ENCODE measurements at places on chromosomes 6 and 20. TPM values are rescaled to one million over a fixed set of nuclear protein-coding genes. Genes with fewer than 3 reads are reported as not detected.

Gene SENP6
- 93.5 TPM for total RNA-seq

Gene OXT
- total RNA-seq = not detected

Gene LTV1
- 16.2 TPM for total RNA-seq

Gene HLA-DRB1
- total RNA-seq = 44.2 TPM

Gene ARG1
- not detected for total RNA-seq

Gene SAPCD1
- 2.0 TPM for total RNA-seq

Gene DOP1A
- 27.5 TPM for total RNA-seq

Gene STMN3
- 11.8 TPM for total RNA-seq

Gene BMP5
- 1.3 TPM for total RNA-seq

DNA sequence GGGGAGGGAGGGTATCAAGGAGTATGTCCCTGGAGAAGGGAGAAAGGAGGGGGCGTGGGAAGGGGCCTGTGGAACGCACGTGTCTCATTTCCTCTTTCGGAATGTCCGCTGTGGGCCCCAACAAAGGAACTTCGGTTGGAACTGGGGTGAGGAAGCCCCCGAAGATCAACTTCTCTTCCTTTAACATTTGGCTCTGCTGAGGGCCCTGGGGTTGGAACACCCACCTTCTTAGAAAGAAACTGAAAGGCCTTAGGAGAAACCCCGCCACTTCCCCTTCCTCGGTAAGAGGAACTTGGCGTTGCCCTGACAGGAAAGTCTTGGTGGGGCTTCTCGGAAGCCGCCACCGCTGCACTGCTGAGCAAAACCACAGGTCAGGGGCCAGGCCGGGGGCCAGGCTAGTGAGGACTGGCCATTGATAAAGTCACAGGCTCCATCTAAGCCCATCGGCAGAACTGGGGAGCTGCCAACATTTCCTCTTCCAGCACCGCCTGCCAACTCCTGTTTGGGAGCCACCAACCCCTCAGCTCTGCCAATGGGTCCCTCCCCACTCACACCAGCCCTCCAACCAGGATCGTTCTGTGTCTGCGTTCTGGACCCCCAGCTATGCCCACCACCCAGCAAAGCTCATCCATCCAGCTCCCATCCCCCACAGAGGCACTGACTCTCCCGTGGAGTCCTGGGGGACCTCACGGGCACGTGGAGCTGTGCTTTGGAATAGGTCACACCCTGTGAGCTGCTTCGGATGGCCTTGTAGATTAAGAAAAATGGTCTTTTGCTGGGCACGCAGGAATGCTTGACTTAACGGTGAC is 44.8 kb downstream of the FGD2 start:
- no peak for DNase-seq
- H3K27ac ChIP-seq = no peak overlapping the region
- no peak overlapping the region for H3K4me3 ChIP-seq
- H3K36me3 ChIP-seq = no peaks in the 10 kb centered on the region

- H3K27me3 ChIP-seq = no peaks in the 10 kb centered on the region
- no peaks in the 10 kb centered on the region for H3K36me3 ChIP-seq
- H3K27ac ChIP-seq = no peak overlapping the region
- no peak overlapping the region for H3K4me3 ChIP-seq
- no peak for DNase-seq
Observed at GRCh38 chr6:15020119-15020770, 225.6 kb upstream of the JARID2 start.

DNA sequence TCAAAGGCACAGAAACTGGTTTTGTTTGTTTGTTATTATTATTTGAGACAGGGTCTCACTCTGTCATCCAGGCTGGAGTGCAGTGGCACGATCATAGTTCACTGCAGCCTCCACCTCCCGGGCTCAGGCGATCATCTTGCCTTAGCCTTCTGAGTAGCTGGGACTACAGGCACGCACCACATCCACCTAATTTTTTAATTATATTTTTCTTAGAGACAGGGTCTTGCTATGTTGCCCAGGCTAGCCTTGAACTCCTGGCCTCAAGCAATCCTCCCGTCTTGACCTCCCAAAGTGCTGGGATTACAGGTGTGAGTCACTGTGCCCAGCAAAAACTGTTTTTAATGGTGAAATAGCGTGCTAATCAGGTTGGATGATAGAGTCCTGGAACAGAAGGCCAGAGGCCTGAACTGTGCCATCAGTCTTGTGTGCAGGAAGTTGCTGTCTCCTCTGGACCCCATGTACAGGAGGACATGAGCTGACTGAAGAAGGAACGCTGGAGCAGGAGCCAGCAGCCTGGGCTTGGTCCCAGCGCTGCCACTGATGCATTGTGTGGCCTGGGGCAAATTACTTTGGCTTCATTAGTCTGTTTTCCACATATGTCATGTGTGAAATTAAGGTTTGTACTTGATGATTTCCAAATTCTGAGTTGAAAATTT is 4.9 kb downstream of the TM9SF4 start:
- H3K27ac ChIP-seq = peak overlapping the region; percentile 2
- no peak overlapping the region for H3K4me3 ChIP-seq
- H3K27me3 ChIP-seq = no peaks in the 10 kb centered on the region
- H3K36me3 ChIP-seq = no peaks in the 10 kb centered on the region
- no peaks in the 10 kb centered on the region for H3K4me1 ChIP-seq

- no peaks in the 10 kb centered on the region for H3K27me3 ChIP-seq
- DNase-seq = no peak
- no peaks in the 10 kb centered on the region for H3K4me1 ChIP-seq
- no peak overlapping the region for H3K27ac ChIP-seq
Observed at GRCh38 chr6:161272635-161273273, 1.1 kb downstream of the AGPAT4 start.

DNA sequence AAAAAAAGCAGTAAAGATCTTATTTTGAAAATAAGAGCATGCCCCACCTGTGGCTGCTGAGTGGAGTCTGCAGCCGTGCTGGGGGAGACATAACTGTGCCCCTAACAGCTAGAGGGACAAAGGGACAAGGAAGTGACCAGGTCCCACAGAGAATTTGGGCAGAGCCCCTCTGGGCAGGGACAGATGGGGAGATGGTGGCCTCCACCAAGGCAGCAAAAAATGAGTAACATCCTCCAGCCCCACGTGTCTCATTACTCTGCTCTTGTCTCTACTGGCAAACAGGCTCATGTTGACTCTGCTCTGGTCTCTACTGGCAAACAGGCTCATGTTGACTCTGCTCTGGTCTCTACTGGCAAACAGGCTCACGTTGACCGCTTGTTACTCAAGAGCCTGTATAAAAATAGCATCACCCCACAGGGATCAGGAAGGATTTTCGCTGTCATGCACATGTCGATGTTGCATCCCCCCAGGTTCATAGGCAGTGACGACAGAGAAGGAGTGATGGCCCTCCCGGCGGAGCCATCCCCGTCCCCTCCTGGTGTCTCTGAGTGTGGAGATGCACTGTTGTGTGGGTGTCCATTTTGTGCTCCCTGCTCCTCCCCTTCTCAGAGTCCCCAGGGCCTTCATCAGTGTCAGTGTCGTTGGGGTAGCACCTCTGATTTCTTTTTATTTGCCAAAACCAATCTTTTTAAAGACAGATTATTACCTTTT is 17.3 kb upstream of the PCMTD2 start:
- no peaks in the 10 kb centered on the region for H3K4me1 ChIP-seq
- H3K4me3 ChIP-seq = no peak overlapping the region
- H3K36me3 ChIP-seq = no peaks in the 10 kb centered on the region
- H3K27ac ChIP-seq = no peak overlapping the region
- H3K27me3 ChIP-seq = no peaks in the 10 kb centered on the region

GRCh38 chr20:17818187-17818586 is 118.4 kb downstream of the BANF2 start:
- no peaks in the 10 kb centered on the region for H3K27me3 ChIP-seq
- DNase-seq = no peak
- no peak overlapping the region for H3K4me3 ChIP-seq
- H3K36me3 ChIP-seq = no peaks in the 10 kb centered on the region
- H3K27ac ChIP-seq = no peak overlapping the region

GRCh38 chr20:49558826-49559225 is 9.1 kb downstream of the PTGIS start:
- no peak for DNase-seq
- no peaks in the 10 kb centered on the region for H3K4me1 ChIP-seq
- no peaks in the 10 kb centered on the region for H3K27me3 ChIP-seq
- peak overlapping the region; percentile 65 for H3K27ac ChIP-seq
- H3K4me3 ChIP-seq = no peak overlapping the region
- no peaks in the 10 kb centered on the region for H3K36me3 ChIP-seq

- H3K4me3 ChIP-seq = no peak overlapping the region
- no peak for DNase-seq
- no peaks in the 10 kb centered on the region for H3K27me3 ChIP-seq
- no peaks in the 10 kb centered on the region for H3K36me3 ChIP-seq
- no peak overlapping the region for H3K27ac ChIP-seq
Observed at GRCh38 chr6:116078522-116078921, 17.8 kb upstream of the FRK start.

DNA sequence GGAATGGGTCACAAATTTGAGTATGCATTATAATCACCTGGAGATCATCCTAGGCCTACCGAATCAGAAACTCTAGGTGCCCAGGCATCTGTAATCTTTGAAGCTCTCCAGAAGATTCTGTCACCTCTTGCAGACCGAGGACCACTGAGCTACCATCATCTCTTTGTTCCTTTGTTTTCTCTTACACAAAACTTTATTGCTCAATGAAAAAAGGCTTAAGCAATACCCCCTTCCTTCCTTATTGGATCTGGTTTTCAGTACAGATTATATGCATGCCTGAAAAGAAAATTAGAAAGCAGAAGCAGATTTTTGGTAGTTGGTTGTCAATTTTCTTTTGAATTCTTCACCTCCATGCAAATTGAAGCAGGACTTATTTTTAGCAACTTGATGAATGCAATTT is 31.3 kb downstream of the STX11 start:
- no peaks in the 10 kb centered on the region for H3K36me3 ChIP-seq
- no peaks in the 10 kb centered on the region for H3K27me3 ChIP-seq
- no peak overlapping the region for H3K4me3 ChIP-seq
- no peak for DNase-seq
- H3K4me1 ChIP-seq = no peaks in the 10 kb centered on the region

DNA sequence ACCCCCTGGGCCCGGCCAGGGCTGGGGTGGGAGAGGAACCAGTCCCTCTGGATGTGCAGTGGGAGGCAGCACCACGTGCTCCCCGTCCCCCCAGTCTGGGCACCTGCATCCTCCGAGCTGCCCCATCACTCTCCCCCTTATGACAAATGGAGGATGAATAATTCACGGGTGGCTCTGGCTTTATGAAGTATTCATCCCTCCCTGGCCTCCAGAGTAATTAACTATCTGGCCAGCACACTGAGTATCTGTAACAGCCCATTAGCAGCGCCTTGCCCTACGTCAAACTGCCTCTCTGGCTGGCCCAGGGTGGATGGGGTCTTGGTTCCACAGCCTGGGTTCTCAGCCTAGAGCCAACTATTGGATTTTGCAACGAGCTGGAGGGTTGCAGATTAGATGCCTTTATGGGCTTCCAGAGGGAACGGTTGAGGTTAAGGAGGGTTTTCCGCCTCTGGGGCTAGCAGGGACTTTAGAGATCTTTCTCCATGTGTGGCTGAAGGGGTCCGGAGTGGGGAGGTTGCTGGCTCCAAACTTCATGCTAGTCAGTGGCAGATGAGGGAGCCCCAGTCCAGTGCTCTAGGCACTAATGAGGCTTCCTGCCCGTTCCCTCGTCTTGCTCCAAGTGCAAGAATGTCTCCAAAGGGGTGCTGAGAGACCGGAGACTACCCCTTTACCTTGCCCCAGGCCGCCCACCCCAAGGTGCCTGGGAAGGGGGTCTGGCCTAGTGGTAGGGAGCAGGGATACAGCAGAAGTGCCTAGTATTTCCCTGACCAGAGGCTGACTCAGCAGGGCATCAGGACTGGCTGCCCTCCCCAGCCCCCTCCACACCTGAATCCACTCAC is 53.5 kb upstream of the MLN start:
- no peaks in the 10 kb centered on the region for H3K4me1 ChIP-seq
- no peak overlapping the region for H3K27ac ChIP-seq
- H3K36me3 ChIP-seq = no peaks in the 10 kb centered on the region
- DNase-seq = no peak

DNA sequence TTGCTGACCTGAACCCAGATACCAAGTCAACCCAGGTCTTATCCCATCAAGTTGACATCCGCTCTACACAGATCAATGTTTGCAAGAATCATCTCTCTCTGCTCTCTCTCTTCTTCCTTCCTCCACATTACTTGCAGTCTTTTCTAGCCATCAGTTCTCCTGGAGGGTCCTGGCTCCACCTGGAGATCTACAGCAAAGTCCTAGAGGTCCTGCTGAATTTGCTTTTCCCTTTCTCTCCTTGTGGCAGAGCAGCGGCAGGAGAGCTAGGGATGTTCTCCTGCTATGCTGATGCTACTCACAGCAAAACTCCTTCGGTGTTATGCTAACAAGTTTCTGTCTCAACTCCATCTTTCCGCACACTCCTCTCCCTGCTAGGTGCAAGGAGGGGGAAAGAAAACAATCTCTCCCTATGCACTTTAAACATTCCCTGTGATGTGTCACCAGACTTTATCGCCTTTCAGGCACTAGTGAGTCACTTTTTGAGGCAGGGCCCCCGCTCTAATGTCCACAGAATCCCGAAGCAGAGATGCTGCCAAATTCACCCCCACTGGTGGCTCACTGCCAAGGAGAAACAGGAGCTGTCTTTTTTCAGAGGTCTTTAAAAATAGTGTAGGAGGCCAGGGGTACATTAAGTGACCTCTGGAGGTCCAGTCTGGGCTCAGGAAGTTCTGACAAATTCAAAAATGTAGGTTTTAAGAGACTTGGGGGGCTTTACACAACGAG is 62.6 kb downstream of the FAM50B start:
- peak overlapping the region; percentile 90 for H3K27ac ChIP-seq
- H3K4me1 ChIP-seq = peaks cover 18% of the 10 kb centered on the region
- H3K27me3 ChIP-seq = no peaks in the 10 kb centered on the region

DNA sequence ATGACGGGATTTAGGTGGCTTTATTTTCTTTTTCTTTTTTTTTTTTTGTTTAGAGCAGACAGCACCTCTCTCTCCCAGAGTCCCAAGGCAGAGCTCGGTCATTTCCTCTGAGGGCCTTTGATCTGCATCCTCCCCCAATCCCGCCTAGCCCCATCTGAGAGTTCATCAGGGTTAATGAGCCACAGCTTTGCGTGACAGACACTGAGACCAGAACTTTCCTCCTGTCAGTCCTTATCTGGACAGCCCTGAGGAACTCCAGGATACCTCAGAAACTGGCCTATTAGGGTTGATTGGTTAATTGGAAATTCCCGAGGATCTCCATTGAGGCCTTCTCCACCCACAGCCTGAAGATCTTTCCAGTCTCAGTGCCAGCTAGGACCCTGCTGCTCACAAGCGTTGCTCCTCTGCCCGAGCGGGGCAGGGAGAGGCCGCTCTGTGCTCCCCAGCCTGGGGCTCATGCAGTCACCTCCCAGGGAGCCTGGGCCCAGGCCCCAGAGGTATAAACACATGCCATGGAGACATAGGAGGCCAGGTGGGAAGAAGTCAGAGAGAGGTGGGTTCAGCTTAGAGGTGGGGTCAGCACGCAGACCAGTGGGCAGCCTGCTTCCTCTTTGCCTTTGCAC is 1.4 kb upstream of the LRRN4 start:
- H3K27ac ChIP-seq = no peak overlapping the region
- no peak overlapping the region for H3K4me3 ChIP-seq
- H3K27me3 ChIP-seq = no peaks in the 10 kb centered on the region
- no peaks in the 10 kb centered on the region for H3K36me3 ChIP-seq

- no peaks in the 10 kb centered on the region for H3K36me3 ChIP-seq
- no peaks in the 10 kb centered on the region for H3K4me1 ChIP-seq
- H3K4me3 ChIP-seq = no peak overlapping the region
- H3K27ac ChIP-seq = peak overlapping the region; percentile 74
Observed at GRCh38 chr6:166619912-166620311, 7.1 kb downstream of the RPS6KA2 start.

Measured in breast epithelium (tissue), 4 donors.